HT1080 (cell line): ENCODE measurements at places on chromosomes 6 and 20. TPM values are rescaled to one million over a fixed set of nuclear protein-coding genes. Genes with fewer than 3 reads are reported as not detected.

TREML2 gene
- total RNA-seq, result not detected in 2 replicates

SMLR1 gene
- total RNA-seq, result not detected in 2 replicates

SGK2 gene
- not detected in 2 replicates for total RNA-seq

ADGRF5 gene
- total RNA-seq, result 2.9 and 6.0 TPM in 2 replicates

SLC16A10 gene
- total RNA-seq, result 5.2 TPM in 2 replicates

WFDC12 gene
- total RNA-seq, result not detected in 2 replicates

CCN6 gene
- not detected in 2 replicates for total RNA-seq
